Lung (tissue), 17 donors: ENCODE measurements at places on chromosomes 5 and 9. TPM values are rescaled to one million over a fixed set of nuclear protein-coding genes. Genes with fewer than 3 reads are reported as not detected.

DBH gene
- 0.48 TPM for total RNA-seq

IFNA13 gene
- total RNA-seq = not detected

RARS1 gene
- total RNA-seq = 116 TPM

FAM163B gene
- total RNA-seq = not detected

FYB1 gene
- total RNA-seq = 31.2 TPM

GRCh38 chr9:114178756-114179450, 23.6 kb downstream of the COL27A1 start:
- no peaks in the 10 kb centered on the region for H3K36me3 ChIP-seq
- peaks cover 2% of the 10 kb centered on the region for H3K4me1 ChIP-seq
- no peak for DNase-seq
- H3K4me3 ChIP-seq = no peak overlapping the region

GRCh38 chr5:68315679-68316271, 100.2 kb downstream of the PIK3R1 start:
- no peaks in the 10 kb centered on the region for H3K36me3 ChIP-seq
- no peak overlapping the region for H3K27ac ChIP-seq
- no peaks in the 10 kb centered on the region for H3K4me1 ChIP-seq
- H3K4me3 ChIP-seq = no peak overlapping the region
- H3K27me3 ChIP-seq = no peaks in the 10 kb centered on the region

DNA sequence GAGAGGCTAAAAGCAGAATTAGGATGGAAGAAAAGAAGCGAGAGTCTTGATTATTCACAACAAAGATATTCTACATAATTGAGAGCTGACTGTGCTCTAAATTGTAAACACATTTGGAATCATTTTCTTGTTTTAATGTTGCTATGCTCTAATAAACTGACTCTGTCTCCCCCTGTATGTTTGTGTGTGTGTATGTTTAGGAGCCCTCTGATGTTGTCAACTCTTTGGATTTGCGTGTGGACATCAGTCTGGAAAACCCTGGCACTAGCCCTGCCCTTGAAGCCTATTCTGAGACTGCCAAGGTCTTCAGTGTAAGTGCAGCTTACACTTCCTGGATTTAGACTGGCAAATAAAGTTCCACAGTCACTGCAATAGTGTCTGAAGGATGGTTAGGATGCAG, 37.8 kb downstream of the MOCS2 start:
- H3K4me3 ChIP-seq = no peak overlapping the region
- DNase-seq = no peak
- H3K36me3 ChIP-seq = no peaks in the 10 kb centered on the region
- H3K27me3 ChIP-seq = no peaks in the 10 kb centered on the region

DNA sequence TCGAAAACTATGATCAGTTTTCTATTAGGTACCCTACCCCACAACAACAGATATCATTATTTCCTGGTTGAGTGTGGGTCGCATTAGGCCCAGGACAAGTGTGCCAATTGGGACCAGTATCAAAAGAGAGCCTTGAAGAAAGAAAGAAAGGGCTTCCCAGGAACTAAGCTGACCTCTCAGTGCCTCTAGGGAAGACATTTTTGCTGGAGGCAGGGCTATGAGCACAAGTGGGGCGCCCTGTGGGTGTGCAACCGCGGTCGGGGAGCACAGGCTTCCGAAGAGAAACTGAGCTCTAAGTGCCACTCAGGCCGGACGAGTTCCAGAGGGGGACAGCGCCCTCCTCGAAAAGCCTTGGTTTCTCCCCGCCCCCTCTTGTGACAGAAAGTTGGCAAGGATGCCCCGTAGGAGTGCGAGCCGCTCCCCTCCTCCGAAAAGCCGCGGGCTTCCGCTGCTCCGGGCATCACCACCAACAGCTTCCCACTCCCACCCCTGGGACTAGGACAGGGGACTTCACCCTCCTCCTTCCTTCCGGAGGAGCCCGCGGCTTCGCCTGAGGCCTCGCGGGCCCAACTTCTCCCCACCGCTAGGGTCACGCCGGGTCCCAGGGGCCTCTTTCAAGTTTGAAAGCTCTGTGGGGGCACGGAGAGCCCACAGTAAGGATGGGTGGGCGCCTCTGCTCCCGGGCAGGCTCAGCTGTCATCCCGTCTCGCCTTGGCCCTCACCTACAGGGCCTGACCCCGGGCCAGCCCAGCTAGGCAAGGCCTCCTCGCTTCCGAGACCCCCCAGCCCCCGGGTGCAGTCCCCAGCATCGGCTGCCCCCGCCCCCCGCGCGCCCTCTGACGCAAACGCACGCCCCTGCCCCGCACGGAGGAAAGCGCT, 2.0 kb downstream of the NR2F1-AS1 start:
- H3K27me3 ChIP-seq = no peaks in the 10 kb centered on the region
- H3K4me3 ChIP-seq = no peak overlapping the region
- peak overlapping the region; percentile 89 for H3K27ac ChIP-seq
- no peaks in the 10 kb centered on the region for H3K36me3 ChIP-seq

DNA sequence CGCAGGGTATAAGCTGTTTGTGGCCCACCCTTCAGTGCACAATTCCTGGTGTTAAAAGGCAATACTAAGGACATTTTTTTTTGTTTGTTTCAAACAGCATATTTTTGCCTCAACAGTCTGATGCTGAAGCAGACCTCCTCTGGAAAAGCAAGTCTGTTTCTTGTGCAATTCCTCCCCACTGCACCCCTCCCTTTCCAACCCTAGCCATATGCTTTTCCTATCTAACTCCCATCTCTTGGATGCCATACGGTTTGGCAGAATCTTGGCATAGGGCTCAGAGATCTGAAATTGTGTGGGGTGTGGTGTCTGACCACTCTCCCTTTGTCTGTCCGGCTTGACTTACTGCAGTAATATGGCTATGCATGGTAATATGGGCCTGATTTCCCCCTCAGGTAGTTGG, 161.6 kb downstream of the TMEM38B start:
- H3K27ac ChIP-seq = no peak overlapping the region
- DNase-seq = peak; percentile 27
- no peak overlapping the region for H3K4me3 ChIP-seq
- H3K36me3 ChIP-seq = no peaks in the 10 kb centered on the region

- H3K27ac ChIP-seq = no peak overlapping the region
- no peak for DNase-seq
- no peaks in the 10 kb centered on the region for H3K36me3 ChIP-seq
- no peaks in the 10 kb centered on the region for H3K4me1 ChIP-seq
These were observed 95.7 kb upstream of the SHB start for GRCh38 chr9:38164659-38165221.

GRCh38 chr9:77453825-77454647, 194.1 kb downstream of the GNA14 start:
- DNase-seq = no peak
- H3K36me3 ChIP-seq = no peaks in the 10 kb centered on the region
- no peak overlapping the region for H3K4me3 ChIP-seq
- H3K27ac ChIP-seq = no peak overlapping the region
- H3K4me1 ChIP-seq = peaks cover 22% of the 10 kb centered on the region

- no peak overlapping the region for H3K4me3 ChIP-seq
- no peaks in the 10 kb centered on the region for H3K27me3 ChIP-seq
- H3K36me3 ChIP-seq = no peaks in the 10 kb centered on the region
These were observed 32.1 kb upstream of the ZNF354B start for GRCh38 chr5:178827636-178828035.

DNA sequence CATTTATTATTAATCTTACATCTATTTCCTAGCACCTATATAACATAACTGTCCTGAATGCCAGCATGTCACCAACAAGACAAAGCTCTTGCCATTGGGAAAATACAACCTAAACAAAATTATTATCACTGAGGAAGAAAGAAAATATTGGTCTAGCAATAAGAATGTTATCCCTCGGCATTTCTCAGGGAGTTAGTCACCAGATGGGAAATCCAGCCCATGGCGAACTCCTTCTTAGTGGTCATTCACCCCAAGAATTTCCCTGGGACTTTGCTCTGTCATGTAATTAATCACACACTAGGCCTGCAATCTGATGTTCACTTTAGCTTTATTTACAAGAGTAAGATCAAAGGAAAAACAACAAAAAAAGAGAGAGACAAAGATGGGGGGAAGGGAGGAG, 56.1 kb upstream of the TAS2R1 start:
- no peaks in the 10 kb centered on the region for H3K4me1 ChIP-seq
- no peak overlapping the region for H3K4me3 ChIP-seq
- H3K27me3 ChIP-seq = no peaks in the 10 kb centered on the region
- DNase-seq = no peak
- no peaks in the 10 kb centered on the region for H3K36me3 ChIP-seq

GRCh38 chr9:69097064-69097463, 61.5 kb downstream of the FXN start:
- no peak overlapping the region for H3K4me3 ChIP-seq
- H3K27me3 ChIP-seq = no peaks in the 10 kb centered on the region
- no peak for DNase-seq

DNA sequence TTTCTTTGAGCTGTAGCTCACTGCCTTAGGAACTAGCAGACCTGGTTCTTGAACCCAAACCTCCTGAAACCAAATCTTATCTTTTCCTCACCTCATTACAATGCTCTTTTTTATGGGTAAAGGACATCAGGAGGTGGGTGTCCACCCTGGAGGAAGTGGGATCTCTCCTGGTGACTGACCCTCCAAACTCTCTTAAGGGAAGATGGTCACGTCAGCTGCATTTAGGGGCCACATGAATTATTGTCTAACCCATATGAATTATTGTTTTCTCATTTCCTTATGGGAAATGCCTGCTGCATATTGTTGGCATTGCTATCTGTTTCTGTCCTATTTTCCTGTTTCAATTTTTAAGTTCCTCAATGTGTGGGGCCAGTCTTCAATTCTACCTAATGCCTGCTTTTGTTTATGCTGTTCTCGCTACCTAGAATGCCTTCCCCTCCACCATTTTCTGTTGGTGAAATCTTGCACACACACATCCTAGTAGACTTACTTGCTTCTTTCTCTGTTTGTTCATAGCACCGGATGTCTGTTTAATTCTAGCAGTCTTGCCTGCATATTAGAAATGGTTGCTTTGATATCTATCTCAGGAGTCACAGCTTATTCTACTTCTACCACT, 22.0 kb upstream of the SPINK1 start:
- H3K4me3 ChIP-seq = no peak overlapping the region
- H3K27ac ChIP-seq = no peak overlapping the region
- no peak for DNase-seq
- H3K27me3 ChIP-seq = no peaks in the 10 kb centered on the region

DNA sequence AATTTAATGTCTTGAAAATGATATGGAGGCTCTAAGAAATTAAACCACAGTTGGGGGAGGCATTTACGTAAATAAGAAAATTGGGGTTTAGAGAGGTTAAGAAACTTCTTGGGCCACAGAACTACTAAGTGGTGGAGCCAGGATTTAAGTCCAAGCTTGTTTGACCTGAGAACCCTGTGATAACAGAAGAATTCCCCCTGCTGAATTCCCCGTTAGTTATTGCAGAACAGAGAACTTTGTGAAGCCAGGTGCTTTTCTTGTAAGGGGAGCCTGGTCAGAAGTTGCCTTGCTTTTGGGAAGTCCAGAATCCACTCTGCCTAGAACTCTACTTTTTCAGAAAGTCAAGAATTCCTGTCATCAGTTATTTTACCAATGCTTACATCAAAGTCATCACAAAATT, 309.3 kb upstream of the SEMA6A start:
- H3K27ac ChIP-seq = no peak overlapping the region
- H3K4me1 ChIP-seq = peaks cover 1% of the 10 kb centered on the region
- no peak for DNase-seq
- H3K36me3 ChIP-seq = no peaks in the 10 kb centered on the region
- no peak overlapping the region for H3K4me3 ChIP-seq

- peak overlapping the region; percentile 10 for H3K4me3 ChIP-seq
- no peak for DNase-seq
- H3K4me1 ChIP-seq = no peaks in the 10 kb centered on the region
- H3K27ac ChIP-seq = no peak overlapping the region
- H3K27me3 ChIP-seq = peaks cover 4% of the 10 kb centered on the region
- no peaks in the 10 kb centered on the region for H3K36me3 ChIP-seq
These were observed 572 bp downstream of the SCGB3A1 start for GRCh38 chr5:180590543-180591310.

DNA sequence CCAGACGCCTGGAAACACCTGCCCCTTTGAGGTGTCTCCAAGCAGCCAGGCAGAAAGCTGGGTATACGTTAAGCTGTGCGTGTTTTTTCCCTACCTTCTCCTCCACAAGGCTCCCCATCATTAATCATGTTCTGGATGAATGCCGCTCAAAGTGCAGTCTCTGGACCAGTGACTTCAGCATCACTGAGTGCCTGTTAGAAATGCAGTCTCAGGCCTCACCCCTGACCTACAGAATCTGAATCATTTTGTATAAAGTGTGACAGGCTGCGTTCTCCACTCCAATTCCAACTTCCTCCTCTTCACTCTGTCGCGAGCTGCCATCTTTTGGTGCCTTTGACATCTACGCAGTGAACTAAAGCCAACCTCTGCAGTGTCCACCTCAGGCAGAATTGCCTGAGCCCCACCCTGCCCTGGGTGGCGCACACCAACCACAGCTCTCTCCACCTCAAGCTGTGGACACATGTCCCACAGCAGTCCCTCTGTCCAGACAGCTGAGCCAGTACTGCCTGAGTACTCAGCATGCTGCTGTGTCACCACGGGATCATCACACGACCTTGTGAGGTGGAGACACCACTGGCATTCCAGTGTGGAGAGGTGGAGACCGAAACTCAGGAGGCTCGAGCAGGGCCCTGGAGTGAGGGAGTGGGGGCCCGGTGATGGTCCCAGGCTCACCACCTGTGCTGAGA, 14.2 kb downstream of the PTPN3 start:
- no peak overlapping the region for H3K27ac ChIP-seq
- DNase-seq = no peak
- H3K36me3 ChIP-seq = no peaks in the 10 kb centered on the region
- H3K27me3 ChIP-seq = no peaks in the 10 kb centered on the region
- H3K4me1 ChIP-seq = no peaks in the 10 kb centered on the region
